ENCODE measurements at places on chromosomes 16 and 17. TPM values are rescaled to one million over a fixed set of nuclear protein-coding genes. Genes with fewer than 3 reads are reported as not detected.

Gene CDK5R1
- 0.76 TPM for total RNA-seq

GRCh38 chr17:39400547-39401411, 647 bp downstream of the FBXL20 start:
- no peak for DNase-seq

- no peak for DNase-seq
Measured at GRCh38 chr17:34257986-34258326, 2.9 kb downstream of the CCL2 start.

Gene CHRNE
- total RNA-seq = not detected

GRCh38 chr16:85873153-85873552, 25.8 kb upstream of the IRF8 start:
- DNase-seq = no peak

DNA sequence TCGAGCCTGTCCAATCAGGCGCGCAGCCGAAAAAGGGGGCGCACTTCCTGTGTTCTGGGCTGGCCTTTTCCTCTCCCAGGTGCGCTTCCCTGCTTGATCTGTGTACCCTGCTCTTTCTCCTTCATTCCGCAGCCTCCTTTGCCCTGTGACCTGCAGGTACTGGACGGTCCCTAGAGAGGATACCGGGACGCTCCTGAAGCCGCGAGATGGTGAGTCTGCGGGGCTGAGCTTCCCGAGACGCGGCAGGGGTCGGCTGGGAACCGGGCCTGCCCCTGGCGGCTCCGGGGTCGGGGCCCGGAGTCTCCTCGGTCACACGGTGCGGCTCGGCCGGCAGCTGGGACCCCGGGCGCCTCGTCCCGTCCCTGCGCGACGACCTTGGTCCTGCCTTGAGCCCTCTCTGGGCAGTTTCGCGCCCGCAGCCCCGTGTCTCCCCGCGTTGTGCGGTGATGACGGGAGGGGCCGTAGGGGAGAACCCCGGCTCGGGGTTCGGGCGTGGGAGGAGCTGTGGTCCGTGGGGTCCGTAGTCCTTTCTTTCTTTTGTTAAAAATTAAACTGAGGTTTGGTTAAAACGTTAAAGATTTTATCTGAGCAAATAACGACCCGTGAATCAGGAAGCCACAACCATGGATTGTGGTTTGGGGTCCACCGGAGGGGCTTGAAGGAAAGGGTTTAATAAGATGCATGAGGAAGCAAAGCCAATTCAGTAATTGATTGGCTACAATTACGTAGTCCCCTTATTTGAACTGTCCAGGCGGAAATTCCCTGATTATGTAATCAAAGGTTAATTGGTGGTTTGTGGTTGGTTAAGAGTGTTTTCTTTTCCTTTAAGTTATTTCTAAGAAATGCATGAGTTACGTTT, 172.8 kb upstream of the ZNF267 start:
- peak; percentile 94 for DNase-seq

Gene ORMDL3
- total RNA-seq = 80.3 TPM

DNA sequence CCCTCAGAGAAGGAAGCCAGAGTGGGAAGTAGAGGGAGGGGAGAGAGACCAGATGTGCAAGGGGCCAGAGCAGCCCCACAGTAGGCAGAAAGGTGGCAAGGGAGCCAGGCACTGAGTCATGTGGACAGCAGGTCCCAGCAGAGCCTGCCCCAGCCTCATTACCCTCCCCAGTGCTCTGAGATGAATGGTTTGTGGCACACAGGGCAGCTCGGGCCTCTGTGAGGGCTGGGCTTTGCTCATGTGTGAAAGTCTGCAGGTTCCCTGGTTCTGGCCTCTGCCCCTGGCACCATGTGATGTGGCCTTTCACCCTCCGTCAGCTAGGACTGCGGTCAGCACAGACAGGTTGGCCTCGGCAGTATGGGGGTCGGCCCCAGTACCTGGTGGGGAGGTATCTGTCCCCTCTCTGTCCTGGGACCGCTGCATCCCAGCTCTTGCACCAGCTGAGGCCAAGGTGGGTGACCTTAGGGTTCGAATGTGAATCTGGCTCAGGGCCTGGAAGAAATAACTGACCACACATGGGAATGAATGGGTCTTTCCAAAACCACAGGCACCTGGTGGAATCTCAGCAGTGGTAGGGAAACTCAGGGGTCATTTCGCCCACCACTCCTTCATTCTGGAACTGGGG, 8.9 kb downstream of the LRRC75A start:
- no peak for DNase-seq

Gene CASKIN2
- 28.0 TPM for total RNA-seq

DNA sequence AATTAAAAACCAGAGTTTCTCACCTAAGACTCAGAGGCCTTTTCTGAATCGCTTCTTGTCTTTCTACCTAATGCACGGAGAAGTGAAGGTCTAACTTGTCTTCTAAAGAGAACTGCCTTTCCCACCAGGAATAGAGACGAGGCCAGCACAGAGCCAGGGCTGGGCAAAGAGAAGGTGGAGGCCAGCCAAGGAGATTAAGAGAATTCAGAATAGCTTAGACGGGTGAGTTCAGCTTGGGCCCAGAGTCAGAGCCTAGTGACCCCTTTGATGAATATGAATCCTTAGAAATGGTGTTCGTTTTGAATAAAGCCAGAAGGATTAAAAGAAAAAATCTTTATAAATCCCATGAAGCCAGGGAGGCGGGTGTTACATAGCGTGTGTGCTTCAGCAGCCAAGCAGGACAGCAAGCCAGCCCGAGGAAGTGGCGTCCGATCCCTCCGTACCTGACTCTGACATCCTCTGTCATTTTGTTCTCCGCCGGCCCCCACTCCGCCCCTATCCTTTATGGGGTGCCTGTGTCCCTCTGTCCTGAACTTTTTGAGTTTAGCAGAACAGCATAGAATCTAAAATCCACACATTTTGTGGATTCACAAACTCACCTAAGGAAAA, 7.4 kb downstream of the GSG1L2 start:
- no peak for DNase-seq

Gene NME2
- total RNA-seq = 152 TPM

Gene HCRT
- total RNA-seq = not detected

- no peak for DNase-seq
Measured at GRCh38 chr16:11686713-11687380, 18.6 kb downstream of the SNN start.

DNA sequence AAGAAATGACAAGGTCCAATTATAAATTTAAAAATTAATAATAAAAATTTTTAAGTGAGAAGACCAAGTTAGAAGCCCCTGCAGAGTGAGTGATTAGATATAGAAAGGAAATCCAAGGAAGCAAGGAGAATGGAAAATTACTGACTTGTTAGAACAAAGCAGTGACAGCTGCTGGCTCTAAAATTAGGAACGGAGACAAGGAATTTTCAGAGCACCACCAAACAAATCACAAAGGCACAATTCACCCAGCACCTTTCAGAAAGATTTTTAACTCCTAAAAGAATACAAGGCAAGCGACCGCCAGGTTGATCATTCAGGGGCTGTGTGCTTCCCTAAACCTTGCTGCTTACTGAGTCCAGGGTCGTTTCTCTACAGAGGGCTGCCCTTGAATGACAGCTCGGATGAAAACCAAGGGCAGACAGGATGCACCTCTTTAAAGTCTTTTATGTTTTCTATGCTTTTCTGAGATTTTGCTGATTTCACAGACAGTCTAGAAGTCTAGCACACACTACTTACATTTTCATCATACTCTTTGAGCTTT, 45.4 kb upstream of the GINS3 start:
- DNase-seq = no peak

GRCh38 chr16:87393680-87394055, 1.5 kb downstream of the MAP1LC3B start:
- DNase-seq = no peak

Gene PPY
- total RNA-seq = not detected

DNA sequence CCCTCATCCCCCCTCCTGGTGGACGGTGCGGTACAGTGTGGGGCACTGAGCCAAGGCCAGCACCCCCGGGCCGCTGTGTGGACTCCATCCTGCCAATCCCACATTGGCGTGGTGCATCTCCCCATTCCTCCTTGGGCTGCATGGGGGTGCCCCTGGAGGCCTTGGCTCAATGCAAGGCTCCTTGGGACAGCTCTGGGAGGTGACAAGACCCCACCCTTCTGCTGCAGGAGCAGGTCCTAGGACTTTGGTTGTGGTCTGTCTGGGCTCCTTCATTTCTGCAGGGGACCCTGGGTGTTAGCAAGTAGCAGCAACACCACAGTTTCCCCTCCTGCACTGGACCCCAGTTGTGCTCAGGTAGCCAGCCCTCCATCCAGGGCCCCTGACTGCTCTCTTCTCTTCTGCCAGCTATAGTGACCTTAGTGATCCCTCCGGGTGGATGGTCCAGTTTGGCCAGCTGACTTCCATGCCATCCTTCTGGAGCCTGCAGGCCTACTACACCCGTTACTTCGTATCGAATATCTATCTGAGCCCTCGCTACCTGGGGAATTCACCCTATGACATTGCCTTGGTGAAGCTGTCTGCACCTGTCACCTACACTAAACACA, 1.3 kb downstream of the PRSS21 start:
- no peak for DNase-seq

GRCh38 chr17:82018152-82018988, 4.3 kb downstream of the CENPX start:
- DNase-seq = peak; percentile 83

- DNase-seq = no peak
Measured at GRCh38 chr17:41982026-41982760, 15.6 kb downstream of the CNP start.

DNA sequence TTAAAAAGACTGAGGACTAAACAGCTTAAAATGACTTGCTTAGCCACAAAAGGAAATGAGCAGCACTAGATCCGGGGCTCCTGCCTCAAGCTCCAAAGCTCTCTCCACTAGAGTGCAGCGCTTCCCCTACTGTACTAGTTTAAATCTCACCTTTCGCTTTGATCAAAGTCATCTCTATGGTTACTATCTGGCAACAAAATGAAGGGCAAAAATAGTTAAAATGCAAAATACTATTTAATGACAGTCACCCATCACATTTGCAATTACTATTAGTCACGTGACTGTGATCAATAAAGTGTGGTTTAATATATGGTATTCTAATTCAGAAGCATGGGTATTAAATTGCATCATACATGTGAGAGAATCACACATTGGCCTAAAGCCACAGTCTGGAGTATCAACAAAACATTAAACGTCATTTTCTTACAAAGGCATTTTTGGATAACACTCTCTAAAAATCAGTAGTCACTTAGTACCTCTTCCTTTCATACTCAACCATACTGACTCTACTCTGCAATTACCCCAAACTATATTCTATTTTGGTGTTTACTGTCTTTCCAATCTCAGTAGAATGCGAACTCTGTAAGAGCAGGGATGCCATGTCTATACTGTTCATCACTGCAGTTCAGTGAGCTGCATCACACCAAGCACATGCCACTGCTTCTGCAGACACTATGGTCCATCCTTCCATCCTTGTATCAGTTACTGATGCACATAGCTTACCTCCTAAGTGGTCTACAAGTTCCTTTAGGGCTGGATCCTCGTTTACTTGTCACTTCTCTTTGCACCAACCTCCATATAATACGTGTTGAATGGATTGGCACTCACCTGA, 6.2 kb downstream of the PSMD12 start:
- DNase-seq = no peak

DNA sequence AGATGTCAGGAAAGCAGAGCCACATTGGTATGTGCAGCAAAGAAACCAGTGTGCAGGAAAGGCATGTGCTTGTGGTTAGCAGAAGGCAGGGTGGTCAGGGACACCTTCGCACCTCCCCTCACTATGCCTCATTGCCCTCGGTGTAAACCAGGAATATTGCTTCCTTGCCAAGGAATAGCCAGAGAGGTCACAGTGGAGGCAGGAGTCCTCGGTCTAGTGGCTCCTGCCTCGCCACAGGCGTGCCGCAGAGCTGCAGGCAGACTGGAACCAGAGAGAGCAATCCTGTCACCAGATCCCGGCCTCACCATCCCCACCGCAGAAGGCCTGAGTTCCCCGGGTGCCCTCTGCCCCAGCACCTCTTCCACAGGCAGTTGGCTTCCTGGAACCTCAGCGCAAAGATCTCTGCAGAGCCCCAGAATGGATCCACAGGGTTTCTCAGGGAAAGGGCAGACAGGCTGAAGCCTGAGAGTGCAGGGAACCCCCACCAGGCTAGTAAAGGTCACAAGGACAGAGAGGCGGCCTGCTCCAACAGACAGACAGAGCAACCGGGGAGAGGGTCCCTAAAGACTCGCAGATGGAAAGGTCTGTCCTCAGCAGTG, 21.6 kb downstream of the CCDC182 start:
- peak; percentile 58 for DNase-seq

Gene ZNF750
- 14.4 TPM for total RNA-seq

DNA sequence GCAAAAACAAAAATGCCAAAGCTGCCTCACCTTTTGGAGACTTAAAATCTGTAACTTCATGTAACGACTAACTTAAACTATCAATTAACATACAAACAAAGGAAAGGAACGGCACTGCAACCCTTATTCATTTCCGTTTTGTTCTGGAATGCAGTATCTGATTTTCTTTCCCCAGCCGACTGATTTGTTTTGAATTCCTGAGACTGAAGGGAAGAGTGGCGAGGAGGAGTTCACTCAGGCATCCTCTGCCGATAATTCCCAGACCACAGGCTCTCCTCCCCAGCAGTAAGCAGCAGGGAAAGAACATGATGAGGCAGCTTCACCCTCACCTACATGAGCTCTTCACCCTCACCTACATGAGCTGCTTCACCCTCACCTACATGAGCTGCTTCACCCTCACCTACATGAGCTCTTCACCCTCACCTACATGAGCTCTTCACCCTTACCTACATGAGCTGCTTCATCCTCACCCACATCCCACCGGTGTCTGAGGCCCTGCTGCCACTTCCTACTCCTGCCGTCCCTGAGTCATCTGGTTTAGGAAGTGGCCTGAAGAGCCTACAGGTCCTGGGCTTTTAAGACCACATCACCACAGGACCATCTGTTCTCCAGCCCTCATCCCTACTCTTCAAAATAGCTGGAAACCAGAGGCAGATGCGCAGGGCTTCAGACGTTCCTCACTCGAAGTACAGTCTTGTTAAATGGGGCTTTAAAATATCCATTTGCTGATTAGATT, 168.0 kb upstream of the RPH3AL start:
- no peak for DNase-seq

Gene GLP2R
- not detected for total RNA-seq

- no peak for DNase-seq
Measured at GRCh38 chr16:19238406-19238805, 47.1 kb upstream of the CLEC19A start.

GRCh38 chr16:30052671-30053372, 12.7 kb upstream of the ALDOA start:
- DNase-seq = peak; percentile 97

DNA sequence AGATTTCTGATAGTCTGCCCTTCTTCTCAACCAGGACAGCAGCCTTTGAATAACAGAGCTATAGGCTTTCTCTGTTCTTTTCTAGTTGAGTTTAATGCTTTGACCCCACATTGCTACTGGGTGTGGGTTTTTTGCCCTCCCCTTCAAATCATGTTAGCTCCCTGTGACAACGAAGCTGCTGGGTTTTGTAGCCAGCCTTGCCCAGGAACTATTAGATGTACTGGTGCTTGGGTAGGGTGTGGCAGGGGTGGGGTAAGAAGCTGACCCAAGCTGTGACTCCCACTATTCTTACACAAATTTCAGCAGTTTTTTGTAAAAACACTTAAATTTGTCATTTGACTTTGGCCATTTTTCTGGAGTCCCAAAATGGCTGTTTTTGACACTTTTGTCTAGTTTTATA, 69.7 kb downstream of the NLK start:
- no peak for DNase-seq

GRCh38 chr17:74554909-74555308, 9.0 kb upstream of the CD300C start:
- no peak for DNase-seq

Data from upper lobe of left lung (tissue), 6 donors.